Omental fat pad (tissue), 4 donors: ENCODE measurements at places on chromosomes 7 and 10. TPM values are rescaled to one million over a fixed set of nuclear protein-coding genes. Genes with fewer than 3 reads are reported as not detected.

DNA sequence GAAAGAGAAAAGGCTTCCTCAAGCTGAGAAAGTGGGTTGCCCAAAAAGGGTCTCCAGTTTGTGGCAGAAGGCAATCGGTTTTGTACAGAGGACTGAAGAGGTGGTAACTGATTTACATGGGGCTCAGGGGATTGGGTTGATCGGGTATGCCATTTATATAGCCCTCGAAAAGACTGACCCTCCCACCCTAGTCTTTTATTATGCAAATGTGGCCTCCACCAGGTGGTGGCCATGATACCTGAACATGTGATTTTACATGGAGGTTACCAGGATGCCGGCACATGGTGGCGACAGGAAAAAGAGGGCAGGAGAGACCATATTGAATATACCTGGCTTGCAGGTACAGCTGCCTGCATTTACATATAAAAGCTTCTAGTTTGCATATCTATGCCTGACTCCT lies 36.7 kb downstream of the ATE1 start:
- DNase-seq: no peak

GRCh38 chr7:100584054-100584682 lies 1.8 kb downstream of the LRCH4 start:
- DNase-seq: no peak

- DNase-seq: no peak
These were observed 208.8 kb downstream of the SEMA3A start for GRCh38 chr7:83985821-83986220.

Gene COPS6
- 69.0 TPM for total RNA-seq

Gene CUEDC2
- 43.2 TPM for total RNA-seq
